ENCODE measurements at places on chromosomes 1 and 21.

DNA sequence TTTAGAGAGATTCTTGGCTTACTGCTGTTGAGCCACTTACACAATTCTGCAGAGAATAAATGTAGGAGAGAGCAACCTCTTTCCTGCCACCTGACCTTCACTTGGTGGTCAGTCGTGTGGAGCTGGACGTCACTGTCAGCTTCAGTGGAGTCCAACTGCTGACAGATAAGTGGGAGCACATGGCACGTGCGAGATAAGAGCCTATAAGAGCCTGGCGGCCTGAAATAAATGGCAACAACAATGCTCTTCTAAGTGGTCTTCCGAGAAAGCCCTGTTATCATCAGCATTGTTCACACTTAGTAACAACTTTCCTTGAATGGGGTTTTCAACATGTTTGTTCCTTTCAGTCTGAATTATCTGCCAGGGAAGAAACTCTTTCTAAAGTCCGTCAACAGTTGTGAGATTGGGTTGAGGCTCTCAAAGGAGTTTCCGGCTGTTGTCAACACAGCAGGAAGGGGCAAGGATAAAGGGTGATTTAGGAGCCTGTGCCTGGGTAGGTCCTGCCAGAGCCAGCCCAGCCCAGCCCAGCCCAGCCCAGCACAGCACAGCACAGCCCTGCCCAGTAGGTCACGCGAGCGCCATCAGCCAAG is 57.2 kb upstream of the RUNX1 start:
- no peak for DNase-seq

GRCh38 chr1:156229809-156230472 is 12.0 kb upstream of the BGLAP start:
- no peak for DNase-seq

DNA sequence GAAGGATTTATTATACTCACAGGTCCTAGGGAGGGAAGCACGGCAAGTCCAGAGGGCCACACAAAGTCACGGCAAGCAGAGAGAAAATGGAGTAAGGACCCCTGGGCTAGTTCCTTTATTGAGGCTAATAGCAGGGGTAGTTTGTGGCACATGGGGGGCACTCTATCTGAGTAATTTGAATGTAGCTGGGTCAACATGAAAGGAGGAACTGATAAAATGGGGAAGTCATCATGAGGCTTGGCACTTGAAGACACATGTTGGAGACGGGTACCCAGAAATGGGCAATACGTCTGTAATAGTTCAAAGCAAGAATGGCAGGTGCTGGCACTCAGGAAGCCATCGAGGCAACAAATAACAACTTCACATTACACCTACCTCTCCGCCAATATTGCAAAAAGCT is 1136.4 kb downstream of the MRPL39 start:
- no peak for DNase-seq

GRCh38 chr1:81650776-81651175 is 150.0 kb upstream of the ADGRL2 start:
- no peak for DNase-seq

- no peak for DNase-seq
Measured at GRCh38 chr1:10687251-10687651, 109.2 kb downstream of the CASZ1 start.

DNA sequence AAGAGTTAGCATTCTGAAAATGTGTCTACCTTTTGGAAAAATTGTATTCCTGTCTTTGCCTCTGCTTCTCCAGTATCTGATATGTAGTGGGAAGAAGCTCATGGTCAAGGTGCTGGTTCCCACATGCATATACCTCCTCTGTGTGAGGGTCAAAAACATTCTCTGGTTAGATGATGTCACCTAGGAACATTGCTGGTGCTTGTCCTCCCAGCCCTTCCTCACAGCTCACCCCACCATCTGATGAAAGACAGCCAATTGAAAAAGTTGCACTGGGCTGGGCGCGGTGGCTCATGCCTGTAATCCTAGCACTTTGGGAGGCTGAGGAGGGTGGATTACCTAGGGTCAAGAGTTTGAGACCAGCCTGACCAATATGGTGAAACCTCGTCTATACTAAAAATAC is 154.4 kb downstream of the NR5A2 start:
- DNase-seq, result no peak

DNA sequence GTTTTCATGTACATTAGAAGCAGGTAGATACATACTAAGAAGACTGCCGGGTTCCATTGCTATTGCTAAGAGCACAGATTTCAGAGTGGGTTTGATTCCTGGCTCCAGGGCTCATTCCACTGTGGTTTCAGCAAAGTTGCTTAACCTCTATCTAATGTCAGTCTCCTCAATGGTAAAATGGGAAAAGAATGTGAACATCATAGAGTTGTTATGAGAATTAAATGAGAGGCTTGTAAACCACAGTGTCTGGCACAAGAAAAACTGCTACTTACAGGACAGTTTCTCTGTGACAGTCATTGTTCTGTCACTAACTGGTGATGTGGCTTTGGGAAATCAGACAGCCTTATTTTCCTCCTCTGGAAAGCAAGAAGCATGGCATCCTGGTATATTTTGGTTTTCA is 10.7 kb upstream of the PLXNA2 start:
- DNase-seq, result no peak

GRCh38 chr1:173421286-173421685 is 55.8 kb upstream of the PRDX6 start:
- DNase-seq, result no peak

- no peak for DNase-seq
Measured at GRCh38 chr1:119554183-119554582, 47.2 kb downstream of the HSD3B1 start.

- no peak for DNase-seq
Measured at GRCh38 chr1:18091660-18092446, 15.7 kb upstream of the IGSF21 start.

DNA sequence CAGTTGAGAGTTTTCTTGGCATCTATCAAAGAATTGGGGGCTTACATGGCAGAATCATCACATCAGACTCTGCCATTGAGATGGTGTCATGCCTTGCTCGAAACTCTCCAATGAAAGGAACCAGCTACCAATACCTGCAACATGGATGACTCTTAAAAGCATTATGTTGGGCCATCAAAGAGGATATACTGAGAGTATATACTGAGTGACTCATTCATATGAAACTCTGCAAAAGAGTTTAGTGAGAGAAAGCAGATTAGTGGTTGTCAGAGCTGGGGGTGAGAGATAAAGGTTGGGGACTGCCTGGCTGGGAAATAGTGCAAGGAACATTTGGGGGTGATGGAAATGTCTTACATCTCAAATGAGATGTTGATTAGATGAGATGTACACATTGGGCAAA is 14.7 kb upstream of the HMGB4 start:
- no peak for DNase-seq

GRCh38 chr1:233016798-233017197 is 66.4 kb downstream of the NTPCR start:
- DNase-seq, result no peak

- no peak for DNase-seq
Measured at GRCh38 chr1:61708953-61709907, 15.7 kb downstream of the TM2D1 start.

- no peak for DNase-seq
Measured at GRCh38 chr1:170175041-170175440, 29.3 kb downstream of the NTMT2 start.

DNA sequence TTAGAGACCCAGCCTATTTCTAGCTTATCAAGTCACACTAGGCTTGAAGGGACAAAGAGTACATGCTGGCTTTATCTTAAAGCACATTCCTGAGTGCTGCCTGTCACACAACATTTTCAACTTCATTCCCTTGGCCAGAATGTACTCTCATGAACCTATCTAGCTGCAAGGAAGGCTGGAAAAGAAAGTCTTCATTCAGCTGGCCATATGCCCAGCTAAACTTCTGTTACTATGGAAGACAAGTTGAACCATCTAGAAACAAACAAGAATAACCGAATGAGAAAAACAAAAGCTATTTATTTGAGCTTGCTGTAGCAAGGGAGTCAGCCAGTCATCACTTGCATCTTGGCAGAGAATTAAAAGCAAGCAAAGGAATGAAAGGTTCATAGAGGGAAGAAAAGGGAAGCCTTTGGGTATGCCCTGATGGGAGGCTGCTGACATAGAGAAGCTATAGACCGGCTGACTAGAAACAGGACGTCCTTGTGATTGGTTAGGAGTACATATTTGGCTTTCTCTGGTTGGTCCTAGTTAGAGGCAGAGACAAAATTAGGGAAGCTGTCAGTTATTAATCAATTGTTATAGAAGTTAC is 108.4 kb downstream of the NEK7 start:
- DNase-seq, result no peak

- no peak for DNase-seq
Measured at GRCh38 chr1:8015036-8015808, 10.9 kb downstream of the ERRFI1 start.

- no peak for DNase-seq
Measured at GRCh38 chr1:208587110-208587509, 342.9 kb upstream of the PLXNA2 start.

DNA sequence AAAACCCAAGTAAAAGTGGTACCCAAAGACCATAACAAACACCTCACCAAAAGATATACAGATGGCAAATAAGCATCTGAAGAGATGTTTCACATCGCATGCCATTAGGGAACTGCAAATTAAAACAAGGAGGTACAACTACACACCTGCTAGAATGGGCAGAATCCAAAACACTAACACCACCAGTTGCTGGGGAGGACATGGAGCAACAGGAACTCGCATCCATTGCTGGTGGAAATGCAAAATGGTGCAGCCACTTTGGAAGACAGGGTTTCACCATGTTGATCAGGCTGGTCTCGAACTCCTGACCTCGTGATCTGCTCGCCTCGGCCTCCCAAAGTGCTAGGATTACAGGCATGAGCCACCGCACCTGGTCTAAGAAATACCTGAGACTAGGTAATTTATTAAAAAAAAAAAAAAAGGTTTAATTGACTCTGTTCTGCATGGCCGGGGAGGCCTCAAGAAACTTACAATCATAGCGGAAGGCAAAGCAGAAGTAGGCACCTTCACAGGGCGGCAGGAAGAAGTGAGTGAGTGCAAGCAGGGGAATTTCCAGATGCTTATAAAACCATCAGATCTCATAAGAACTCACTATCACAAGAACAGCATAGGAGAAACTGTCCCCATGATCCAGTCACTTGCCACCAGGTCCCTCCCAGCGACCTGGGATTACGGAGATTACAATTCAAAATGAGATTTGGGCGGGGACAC is 30.2 kb upstream of the PRSS38 start:
- no peak for DNase-seq

- no peak for DNase-seq
Measured at GRCh38 chr1:206430031-206430983, 40.0 kb upstream of the IKBKE start.

DNA sequence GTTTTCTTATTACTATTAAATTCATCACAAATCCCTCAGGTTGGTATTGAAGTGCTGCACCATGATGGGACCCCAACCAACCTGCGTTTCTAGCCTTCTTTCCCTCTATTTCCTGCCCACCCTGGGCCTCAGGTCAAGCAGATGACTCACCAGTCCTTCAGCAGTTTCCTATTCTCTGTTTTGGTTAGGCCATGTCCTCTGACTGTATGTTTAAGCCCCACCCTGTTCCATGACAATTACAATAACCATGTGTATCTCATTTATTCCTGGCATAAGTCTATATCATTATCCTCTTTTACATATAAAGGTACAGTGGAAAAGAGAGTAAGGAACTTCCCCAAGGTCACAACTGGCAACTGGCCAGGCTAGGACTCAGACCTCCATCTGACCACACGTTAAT is 5.3 kb upstream of the FAM78B start:
- DNase-seq, result no peak

GRCh38 chr1:236685205-236685916 is 938 bp upstream of the ACTN2 start:
- DNase-seq, result no peak

- DNase-seq, result no peak
Measured at GRCh38 chr1:6048179-6048867, 2.6 kb downstream of the KCNAB2 start.

DNA sequence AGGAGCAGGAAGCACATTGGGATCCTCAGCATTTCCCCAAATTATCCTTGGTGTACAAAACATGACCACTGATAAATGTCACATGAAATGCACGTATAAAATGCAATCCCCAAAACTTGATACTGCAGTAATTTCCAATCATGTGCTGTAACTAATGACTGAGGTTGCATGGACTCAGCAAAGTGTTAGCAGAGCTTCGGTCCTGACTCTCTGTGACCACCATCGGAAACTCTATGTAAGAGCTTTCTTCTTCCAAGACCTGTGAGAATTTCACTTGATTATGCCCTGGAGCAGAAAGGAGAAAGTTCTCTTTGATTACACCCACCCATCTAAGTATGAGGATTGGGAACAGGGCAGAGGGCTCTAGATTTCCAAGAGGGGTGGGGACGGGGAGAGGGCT is 908 bp downstream of the CD53 start:
- no peak for DNase-seq

GRCh38 chr1:95085376-95085775 is 12.6 kb upstream of the ALG14 start:
- no peak for DNase-seq

GRCh38 chr1:40081871-40082270 is 15.2 kb downstream of the PPT1 start:
- DNase-seq, result no peak
